ENCODE measurements at places on chromosomes 12 and 14.

- DNase-seq, result no peak
These were observed 38.4 kb upstream of the FOXN3 start for GRCh38 chr14:89455412-89455811.

GRCh38 chr14:21185491-21185890 is 29.6 kb upstream of the OR5AU1 start:
- peak; percentile 6 for DNase-seq

DNA sequence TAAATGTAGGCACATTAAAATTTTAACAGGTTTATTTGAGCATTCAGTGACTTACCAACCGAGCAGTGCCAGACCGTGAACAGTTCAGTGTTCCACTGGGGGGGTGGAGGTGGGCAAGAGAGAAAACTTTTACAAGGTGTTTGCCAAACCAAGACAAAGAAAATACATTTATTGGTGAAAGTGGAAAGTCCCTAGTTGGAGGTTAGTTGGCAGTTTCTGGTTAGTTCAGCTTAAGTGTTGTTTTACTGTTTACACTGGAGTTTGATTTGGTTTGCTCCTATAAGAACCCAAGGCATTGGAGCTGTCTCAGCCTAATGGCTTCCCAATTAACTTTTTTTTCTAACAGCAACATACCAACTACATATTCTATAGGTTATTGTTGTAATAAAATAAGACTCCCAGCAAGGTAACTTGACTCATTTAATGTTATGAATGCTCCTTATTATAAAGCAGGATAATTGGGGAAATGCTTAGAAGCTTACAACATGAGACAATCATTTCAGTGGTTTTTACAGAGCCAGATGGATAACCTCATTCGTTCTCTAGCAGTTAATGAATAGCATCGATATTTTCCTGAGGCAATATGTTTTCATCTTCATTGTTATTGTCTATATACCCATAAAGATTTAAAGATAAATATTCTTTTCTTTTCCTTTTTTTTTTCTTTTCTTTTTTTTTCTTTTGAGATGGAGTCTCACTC is 115.8 kb downstream of the ETNK1 start:
- DNase-seq, result no peak

DNA sequence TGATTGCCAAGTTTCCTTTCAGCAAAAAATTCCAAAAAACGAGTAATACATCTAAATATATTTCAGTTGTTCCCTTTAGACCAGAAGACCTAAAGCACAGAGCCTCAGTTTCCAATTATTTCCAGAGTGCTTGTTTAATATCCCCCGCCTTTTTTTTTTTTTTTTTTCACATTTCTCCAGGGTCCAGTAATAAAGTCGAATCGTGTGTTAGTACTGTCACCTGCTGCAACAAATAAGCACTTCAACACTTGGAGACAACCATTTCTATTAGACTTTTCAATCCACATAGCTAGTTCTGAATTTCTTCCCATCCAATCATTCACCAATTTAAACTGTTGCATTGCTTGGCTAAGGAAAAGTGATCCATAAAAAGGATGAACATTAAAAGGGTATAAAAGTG is 13.6 kb downstream of the PDE6H start:
- DNase-seq, result no peak

DNA sequence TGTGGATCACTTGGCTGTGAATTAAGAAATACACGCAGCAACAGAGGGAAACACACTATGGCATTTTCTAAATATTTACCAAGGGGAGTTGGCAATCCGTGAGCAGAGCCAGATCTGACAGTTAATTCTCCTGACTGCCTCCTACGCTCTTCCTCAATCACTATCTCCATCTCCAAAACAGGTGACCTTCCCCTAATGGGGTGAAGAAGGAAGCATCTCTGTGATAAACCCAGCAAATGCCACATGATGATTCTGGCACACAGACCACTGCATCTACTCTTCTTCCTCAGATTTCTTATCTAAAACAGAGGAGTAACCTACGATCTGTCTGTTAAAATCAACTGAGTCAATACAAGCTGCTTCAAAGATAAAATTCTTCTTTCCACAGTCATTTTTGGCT is 4.4 kb downstream of the SPTB start:
- no peak for DNase-seq

GRCh38 chr14:105491366-105491973 is 424 bp downstream of the TEDC1 start:
- no peak for DNase-seq

- DNase-seq, result no peak
These were observed 4.5 kb downstream of the NOP2 start for GRCh38 chr12:6563448-6564050.

GRCh38 chr12:26282339-26282940 is 87.1 kb downstream of the SSPN start:
- DNase-seq, result no peak

GRCh38 chr12:120377611-120378010 is 8.6 kb upstream of the MSI1 start:
- DNase-seq, result no peak

DNA sequence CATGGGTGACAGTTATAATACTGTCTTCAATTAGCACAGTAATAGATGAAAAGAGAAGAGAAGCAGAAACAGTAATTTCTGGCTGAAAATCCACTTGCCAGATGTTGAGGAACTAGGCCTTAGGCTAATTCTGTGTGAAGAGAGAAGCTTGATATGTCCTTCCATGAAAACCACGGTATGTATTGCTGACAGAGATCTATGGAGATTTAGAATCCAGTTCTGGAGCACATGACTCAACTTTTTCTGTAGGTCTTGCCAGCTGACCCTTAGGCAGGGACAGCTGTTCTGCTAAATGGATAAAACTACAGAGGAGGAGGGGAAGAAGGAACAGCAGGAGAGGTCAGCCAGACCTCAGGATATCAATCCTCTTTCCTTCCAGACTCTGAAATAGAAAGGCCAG is 211.5 kb downstream of the PRKD1 start:
- no peak for DNase-seq

DNA sequence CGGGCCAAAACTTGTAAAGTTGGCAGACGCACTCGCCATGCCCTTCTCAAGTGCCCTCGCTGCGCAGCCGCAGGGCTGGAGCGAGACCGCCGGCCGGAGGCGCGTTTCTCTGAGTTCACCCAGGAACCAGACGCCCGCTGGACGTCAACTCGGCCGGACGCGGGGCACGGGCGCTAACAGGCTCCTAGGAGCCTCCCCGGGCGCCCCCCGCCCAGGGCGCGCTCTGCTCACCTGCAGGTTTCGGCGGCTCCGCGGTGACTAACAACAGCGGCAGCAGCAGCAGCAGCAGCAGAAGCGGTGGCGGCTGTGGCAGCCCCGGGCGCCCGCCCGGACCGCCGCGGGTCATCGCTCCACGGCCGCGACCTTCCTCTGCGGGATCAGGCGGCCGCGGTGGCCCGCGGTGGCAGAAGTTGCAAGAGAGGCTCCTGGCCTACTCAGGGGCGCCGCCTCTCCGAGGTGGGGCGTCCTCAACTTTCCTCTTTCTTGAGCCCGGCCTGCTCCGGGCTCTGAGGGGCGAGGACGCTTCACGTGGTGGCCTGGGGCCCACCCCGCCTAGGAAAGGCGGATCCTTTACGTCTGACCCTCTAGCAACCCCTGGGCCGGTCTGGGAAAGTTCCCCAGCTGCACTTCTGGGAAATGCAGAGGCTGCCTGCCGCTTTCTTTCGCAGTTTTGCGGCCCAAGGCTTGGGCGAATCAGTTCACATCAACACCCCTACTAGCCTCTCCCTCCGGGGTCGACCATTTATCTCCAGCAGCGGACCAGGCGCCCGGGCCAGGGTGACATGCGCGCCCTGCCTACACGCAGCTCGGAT is at the start of gene PLBD1:
PLBD1 (minus strand) TSS at position 533 of the 812 bp plus-strand sequence; CDS start at position 346, 187 bp downstream.
- no peak for DNase-seq

DNA sequence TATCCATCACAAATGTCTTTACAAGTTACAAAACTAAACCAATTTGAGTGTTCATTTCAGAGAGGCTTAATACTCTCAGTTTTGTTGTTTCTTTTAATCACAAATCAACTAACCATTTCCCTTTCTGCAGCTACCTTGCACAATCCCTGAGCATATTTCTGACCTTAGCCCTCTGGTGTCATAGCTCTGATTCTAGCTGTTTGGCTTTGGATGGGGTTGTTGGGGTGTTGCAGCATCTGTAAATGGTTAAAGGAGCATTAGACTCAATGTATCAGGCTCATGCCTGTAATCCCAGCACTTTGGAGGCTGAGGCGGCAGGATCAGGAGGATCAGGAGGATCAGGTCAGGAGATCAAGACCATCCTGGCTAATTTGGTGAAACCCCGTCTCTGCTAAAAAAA is 461.4 kb downstream of the NRXN3 start:
- DNase-seq, result no peak

- DNase-seq, result peak; percentile 44
These were observed 417.5 kb downstream of the LRIG3 start for GRCh38 chr12:58502841-58503240.

- no peak for DNase-seq
These were observed 13.3 kb upstream of the ANAPC5 start for GRCh38 chr12:121365416-121366062.

DNA sequence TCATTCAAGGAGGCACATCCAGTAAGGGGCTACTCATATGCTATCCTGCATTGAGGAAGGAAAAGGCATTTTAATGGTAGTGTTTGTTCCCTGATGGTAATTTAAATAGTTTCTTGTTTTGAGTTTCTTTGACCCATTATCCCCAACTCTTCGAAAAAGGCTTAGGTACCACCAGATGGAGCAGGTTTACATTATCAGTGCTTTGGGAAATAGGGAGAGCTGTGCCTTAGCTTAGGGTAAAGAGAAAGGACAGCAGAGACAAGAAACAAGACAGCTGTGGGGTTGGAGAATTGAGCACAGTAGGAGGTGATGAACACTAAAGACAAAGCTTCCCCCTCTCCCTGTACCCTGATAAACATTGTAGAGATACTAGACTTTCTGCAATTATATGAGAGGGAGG is 29.1 kb upstream of the HELB start:
- no peak for DNase-seq

DNA sequence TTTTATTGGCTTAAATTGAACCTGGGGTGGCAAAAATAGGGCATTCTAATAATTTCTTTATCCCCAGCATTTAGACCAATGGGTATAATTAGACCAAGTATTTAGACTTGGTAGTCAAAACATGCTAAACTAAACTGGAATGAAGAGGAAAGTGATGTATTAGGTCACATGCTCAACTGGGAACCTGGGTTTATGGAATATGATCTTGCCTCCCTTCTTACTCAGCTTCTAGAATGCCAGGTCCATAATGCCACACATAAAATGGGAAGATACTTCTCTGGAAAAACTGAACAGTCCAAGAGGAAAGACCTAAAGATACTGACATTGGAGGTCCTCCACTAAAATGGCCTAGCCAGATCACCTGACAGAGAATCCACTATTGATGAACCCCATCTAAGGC is 6.2 kb upstream of the BIN2 start:
- no peak for DNase-seq

DNA sequence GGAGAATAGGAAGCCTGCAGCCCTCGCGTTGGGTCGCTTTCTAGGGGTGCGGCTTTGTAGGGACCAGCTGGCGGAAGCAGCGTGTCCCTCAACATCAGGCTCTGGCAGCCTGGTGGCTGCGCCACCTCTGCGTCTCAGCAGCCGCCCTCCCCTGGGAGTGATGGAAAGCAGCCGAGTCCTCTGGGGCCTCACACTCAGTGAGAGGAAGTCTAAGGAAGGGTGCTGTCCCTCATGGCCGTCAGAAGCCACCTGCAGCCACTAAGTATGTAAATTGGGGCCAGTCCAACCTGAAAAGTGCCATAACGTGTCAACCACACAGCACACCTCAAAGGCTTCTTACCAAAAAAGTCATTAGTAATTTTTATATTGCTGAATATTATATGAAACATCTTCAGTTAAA is 80.3 kb downstream of the WDR20 start:
- DNase-seq, result no peak

GRCh38 chr12:127290251-127290650 is 976.7 kb upstream of the TMEM132C start:
- no peak for DNase-seq

DNA sequence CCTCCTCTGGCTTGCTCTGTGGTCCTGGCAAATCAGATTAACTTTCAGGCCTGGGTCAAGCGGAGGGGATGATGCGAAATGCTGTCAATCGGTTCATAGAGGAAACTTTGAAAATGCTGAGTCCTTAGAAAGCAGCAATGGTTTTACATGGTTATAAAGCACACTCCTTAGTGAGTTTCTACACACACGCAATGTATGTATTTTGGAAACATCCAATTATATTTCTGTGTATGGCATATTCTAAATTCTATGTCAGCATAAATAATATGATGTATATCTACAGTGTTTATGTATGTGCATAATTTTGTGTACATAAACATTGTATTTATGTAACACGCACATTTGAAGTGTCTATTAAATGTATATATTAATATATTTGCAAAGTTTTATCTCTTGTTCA is 118.0 kb upstream of the ARID2 start:
- DNase-seq, result no peak

DNA sequence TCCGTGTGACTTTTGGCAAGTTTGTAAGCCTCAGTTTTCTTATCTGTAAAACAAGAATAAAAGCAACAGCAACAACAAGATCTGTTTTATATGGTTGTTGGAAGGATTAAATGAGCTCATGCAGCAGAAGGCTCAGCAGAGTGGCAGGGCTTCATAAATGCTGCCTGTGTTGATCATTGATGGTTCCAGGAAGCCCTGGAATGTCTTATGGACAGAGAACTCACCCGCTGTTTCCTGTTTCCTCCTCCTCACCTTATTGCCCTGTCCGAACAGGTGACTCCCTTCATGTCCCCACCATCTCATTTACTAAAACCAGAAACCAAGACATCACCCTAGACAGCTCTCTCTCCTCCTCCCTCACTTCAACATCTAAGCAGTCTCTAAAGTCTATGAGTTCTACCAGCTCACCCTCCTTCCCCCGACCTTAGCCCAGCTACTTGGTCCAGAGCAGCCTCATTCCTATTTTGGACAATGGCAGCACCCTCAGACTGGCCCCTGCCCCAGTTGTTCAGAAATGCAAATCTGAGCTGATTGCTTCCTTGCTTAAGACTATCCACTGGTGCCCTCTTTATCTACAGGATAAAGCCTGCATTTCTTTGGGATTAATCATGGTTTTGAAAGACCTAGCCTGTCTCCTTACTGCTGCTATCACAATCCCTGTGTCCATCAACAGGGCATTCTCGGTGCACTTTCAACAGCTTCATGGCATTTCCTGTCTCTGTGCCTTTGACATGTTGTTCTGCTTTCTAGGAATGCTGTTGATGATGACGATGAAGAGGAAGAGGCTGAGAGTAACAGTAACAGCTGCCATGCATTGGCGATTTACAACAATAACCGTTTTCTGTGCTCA is 21.4 kb upstream of the GSG1 start:
- no peak for DNase-seq

- DNase-seq, result peak; percentile 40
These were observed 13.3 kb downstream of the SLC15A4 start for GRCh38 chr12:128810182-128811127.

DNA sequence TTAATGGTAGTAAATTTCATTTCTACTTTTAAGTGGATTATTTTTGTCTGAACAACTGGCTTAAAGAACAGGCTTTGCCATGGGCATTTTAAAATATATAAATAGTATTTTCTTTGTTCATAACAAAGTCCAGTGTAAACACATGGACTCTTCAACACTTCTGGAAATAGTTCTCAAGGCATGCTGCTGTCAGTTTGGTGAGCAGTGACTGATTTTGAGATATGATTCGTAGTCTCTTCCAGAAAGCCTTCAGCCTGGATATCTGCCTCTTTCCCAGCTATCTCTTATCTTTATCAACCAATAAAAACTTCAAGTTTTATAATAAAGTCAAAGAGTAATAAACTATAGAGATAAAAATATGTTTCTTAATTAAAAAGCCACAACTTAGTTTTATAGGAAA is 110.7 kb downstream of the NAV3 start:
- DNase-seq, result no peak
